ENCODE measurements at places on chromosomes 6 and 20.

DNA sequence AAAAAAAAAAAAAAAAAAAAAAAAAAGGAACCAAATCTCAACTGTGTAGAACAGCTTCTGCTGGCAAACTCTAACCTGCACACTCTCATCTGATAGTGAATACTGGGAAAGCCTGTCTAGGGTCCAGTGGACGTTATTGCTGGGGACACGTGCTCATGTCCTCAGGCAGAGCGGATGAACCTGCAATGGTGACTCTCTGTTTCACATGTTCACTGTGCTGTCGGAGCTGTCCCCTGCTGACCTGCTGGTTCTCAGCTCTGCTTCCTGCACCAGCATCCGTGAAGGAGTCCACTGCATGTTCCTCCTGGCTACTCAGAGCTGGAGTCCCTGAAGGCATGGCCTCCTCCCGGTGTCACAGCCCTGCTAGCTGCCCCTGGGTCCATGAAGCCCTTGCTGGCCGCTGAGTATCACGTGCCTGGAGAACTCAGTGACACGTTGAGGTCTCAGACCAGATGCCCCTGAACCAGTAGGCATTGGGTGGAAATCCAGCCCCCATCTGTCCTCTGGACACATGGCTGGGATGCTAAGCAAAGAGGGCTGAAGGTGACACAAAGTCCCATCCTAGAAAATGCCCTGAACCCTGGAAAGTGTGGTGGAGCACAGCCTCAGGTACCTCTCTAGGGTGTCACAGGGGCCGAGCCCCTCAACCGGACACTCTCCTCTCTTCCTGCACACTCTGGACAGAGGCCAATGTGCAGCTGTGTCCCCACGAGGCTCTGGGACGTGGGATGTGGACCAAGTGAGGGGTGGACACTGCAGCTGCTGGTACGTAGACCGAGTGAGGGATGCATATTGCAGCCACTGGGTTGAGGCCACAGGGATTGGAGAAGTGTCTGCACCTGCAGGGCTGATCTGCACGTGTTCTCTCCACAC, 54.9 kb upstream of the FRMD1 start:
- DNase-seq: no peak

DNA sequence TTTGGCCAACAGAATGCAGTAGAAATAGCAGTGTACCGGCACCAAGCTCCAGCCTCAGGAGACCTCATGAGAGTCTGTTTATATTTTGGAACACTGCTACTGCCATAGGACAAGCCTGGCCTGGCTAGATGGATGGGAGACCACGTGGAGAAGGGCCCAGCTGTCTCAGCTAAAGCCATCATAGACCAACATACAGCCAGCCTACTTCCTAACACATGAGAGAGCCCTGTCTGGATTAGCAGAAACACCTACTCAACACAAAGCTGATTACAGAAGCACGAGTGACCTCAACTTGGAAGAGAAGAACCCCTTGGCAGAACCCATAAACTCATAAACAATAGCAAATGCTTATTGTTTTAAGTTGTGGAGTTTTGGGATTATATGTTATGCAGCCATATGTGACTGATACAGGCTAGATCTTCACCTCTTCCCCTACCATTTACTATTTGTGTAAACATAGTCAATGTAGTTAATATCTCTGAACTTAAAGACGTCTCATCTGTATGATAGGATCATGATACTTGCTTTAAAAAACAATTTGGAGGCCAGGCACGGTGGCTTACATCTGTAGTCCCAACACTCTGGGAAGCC, 199.4 kb upstream of the ZNF217 start:
- peak; percentile 26 for DNase-seq

DNA sequence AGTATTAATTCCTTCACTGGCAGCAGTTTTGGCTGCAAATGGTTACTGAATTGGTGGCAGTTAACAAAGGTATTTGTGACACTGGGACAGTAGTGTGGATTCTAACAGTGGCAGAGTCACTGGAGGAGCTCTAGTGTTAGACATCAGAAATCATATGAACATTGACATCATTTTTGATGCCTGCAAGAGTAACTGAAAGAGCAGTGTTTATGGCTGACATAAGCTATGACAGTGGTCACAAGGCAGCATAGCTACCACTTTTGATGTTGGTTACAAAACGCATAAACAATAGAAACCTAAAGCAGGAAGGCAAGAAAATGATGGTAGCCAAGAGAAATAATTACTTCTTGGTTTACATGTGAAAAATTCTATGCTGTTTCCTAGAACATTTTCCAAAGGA, 326.7 kb upstream of the MAN1A1 start:
- no peak for DNase-seq

DNA sequence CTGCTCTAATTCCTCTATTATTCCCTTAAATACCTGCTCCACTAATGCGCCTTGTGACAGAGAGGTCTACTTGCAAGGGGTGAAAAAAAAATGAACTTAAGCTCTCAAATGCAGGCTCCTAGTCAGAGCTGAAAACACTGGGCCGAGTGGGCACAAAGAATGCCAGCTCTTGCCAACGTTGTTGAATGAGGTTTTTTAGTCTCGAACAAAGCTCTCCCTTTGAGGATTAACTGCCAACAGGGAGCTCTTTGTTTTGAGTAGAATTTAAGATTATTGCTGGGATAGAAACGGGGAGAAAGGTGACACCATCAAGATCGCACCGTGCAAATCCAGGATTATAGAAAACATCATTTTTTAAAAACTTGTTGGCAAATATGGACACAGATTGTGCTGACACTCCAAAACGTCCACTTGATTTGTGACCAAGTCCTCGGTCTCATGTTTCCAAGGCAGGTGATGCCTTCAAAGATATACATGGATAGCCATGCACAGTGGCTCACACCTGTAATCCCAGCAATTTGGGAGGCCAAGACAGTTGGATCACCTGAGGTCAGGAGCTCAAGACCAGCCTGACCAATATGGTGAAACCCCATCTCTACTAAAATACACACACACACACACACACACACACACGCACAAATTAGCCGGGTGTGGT, 163.2 kb downstream of the BMP7 start:
- DNase-seq: no peak

DNA sequence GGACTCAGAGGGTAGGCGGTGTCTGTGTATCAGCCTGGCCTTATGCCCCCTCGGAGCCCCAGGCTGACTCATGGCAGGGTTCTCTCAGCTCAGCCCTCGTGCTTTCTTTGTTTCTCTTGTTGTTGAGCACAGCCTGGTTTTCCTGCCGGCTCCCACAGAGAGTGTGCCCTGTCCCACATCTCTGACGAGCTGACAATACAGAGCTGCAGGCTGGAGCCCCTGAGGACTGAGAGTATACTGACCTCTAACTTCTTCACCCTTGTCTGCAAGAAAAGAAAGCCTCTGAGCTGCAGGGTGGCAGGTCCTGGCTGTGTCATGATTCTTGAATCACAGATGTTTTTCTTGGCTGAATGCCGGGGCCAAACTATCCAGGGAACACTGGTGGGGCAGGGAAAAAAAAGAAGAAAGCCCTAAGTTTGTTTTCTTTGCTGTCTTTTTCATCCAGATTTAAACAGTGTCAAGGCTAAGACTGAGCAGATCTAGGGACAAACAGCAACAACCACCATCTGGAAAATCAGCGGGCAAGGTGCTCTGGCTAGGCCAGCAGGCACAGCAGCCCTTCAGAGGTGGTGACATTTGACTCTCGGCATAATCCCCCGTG, 63.3 kb upstream of the ZNF133 start:
- DNase-seq: peak; percentile 57

GRCh38 chr20:21315138-21315537, 12.0 kb downstream of the XRN2 start:
- DNase-seq: no peak

GRCh38 chr6:72411872-72412708, 209.8 kb upstream of the KCNQ5 start:
- DNase-seq: peak; percentile 88

DNA sequence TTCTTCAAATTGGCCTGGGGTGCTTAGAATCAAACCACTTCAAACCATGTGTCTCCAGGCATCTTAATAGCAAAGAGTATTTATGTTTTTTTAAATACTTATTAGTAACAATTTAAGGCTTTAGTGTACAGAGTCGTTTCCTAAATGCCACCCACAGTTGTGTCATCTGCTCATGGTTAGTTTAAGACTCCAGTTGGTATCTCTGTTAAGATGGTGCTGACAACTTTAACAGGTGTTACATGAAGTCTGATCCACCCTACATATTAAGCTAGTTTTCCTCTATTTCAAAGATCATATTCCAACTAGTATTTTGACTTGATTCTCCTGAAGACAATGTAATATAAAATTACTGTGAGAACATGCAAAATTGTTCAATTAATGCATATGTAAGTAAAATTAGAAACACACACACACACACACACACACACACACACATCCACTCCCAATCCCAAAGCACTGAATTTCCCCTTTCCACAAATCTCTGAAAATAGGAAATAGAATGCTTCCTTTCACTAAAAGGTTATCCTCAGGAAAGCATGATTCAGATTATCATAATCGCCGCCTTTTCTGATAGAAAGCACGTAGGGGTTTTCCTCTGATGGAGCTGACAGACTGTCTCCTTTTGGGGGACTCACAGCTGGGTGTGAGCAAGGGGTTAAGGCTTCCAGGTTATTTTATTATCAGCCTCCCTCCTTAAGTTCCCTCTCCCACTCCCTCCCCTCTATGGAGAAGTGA, 10.5 kb downstream of the CNKSR3 start:
- DNase-seq: no peak

- peak; percentile 74 for DNase-seq
Observed at GRCh38 chr6:146700078-146700686, 101.4 kb downstream of the ADGB start.

GRCh38 chr20:33328157-33329137, 45.4 kb downstream of the BPIFB1 start:
- no peak for DNase-seq

DNA sequence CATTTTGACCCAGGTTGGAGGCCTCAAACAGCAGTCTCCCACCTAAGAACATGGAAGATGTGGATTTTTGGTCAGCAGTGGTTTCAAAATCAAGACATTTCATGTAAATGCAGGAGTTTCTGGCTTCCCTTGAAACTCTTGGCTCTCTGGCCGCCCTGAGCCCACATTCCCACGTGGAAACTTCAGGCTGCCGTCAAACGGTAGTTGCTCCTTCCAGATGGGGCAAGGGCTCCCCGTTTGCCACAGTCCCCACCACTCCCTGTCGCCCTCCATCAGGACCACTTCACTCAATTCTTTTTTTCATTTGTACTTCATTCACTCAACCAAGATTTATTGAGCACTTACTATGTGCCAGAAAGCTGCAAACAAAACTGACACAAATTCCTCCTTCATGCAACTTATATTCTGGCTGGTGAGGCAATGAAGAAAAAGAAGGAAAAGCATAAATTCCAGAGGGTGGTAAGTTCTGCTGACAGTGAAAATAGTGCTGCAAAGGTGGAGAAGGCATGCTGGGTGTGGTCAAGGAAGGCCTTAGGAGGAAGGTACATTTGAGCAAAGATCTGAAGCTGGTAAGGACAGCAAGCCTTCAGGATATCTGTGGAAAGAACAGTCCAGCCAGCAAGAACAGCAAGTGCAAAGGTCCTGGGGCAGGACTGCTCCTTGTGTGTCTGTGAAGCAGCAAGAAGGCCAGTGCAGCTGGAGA, 62.9 kb upstream of the PTPN1 start:
- no peak for DNase-seq

DNA sequence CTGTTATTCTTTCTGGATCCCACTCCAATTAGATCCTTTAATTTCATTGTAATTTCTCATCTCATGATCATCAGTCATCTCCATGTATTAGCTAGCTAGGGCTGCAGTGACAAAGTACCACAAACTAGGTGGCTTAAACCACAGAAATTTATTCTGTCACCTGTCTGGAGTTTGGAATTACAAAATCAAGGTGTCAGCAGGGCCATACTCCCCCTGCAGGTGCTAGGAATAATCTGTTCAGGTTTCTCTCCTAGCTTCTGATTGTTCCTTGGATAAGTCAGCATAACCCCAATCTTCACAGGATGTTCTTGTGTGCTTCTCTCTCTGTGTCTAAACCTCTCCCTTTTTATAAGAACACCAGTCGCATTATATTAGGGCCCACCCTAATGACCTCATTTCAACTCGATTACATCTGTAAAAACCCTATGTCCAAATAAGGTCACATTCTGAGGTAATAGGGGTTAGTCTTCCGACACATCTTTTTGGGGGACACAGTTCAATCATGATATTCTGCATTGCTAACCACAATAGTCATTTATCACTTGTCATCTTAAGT, 40.5 kb downstream of the BEND6 start:
- DNase-seq: no peak

DNA sequence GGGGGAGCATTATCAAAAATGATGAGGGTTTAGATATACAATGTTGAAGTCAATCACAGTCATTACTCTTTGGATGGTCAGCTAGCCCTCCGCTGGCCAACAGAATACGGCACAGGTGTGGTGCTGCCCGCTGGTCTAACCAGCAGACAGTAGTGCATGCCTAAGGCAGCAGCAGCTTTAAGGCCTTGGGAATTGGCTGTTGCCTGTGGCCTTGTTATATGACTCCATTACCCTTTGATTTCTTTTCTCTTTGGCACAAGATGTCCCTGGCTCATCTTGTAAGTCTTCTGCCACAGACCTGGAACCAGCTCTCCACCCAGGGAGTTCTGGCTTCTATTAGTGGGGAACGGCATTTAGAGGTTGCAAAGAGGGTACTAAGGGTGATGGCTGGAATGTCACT, 110.2 kb downstream of the WDR27 start:
- no peak for DNase-seq

DNA sequence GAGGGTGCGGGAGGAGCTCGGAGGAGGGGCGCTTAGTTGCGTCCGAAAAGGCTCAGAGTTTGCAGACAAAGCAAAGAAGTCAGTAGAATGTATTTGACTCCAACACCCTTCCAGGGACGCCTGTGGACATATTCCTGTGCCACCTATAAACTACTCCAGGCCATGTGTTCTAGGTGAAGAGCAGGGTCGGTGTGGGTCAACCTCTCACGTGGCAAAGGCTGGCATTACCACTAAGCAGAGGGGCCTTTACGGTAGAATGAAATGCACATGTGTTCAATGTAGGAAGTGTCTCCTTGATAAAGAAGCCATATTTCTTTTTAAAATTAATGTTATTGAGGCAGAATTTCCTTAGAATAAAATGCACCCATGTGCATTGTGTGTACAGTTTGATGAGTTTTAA, 15.4 kb downstream of the SIRT5 start:
- no peak for DNase-seq

DNA sequence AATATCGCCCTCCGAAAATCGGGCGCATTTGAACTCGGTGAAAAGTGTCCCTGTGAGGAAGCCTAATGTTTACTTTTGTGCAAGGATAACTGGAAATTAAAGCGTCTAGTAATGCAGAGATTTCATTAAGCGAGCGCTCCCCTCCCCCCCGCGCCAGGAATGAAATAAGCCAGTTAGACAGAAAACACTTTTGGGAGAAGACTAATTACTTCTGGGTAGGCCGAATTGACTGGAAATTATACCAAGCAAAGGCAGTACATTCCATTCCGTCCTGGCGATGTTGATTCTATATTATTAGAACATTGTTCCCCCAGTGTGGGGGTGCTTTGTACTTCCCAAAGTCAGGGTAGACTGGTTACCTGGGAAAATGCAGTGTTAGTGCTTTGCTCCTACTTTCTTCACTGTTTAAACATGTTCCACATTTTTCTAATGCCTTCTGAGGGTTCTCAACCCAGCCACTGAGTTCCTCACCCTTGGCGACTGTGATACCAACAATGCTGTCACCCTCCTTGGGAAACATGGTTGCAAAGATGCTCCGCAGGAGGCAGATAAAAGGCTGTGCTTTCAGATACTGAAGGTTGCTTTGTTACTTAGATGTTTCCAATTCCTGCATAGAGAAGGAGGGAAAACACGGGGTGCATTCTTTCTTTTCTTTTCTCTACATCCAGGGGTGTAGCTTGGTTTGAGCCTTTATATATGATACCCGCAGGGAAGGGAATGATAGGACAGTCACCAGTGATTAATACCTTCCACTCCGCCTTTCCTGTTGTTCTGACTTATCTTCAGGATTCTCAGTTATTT, 2.6 kb downstream of the GJA1 start:
- DNase-seq: peak; percentile 54

- DNase-seq: peak; percentile 65
Observed at GRCh38 chr20:11551479-11551878, 366.2 kb upstream of the BTBD3 start.
